Activated T-cell treated with anti-CD3 and anti-CD28 coated beads for 24 hours (primary cell): ENCODE measurements at places on chromosomes 6 and 20.

DNA sequence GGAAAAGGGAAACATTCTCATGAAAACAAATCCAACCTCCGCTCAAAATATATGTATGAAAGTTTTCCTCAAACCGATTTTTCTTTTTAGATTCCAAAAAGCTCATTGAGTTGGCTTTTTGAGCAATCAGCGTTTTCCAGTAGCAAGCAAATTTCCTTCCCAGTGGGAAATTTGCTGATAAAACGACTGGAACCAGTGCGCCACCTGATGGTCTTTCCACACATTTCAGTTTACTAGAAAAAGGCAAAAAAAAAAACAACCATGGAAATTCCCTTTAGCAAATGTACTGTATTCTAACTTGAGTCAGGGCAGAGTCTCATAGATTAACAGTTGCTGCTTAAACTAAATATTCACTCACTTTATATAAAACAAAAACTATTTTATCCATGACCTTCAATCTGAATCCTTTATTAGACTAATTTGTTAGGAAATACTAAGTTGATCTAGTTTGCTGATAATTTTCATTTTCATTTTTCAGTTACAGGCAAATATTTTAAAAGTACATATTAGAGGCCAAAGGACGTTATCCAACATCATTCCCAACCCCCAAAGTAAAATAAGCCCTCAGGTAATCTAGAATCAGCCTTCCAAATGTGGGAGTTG is 271.5 kb downstream of the FOXA2 start:
- DNase-seq: no peak

DNA sequence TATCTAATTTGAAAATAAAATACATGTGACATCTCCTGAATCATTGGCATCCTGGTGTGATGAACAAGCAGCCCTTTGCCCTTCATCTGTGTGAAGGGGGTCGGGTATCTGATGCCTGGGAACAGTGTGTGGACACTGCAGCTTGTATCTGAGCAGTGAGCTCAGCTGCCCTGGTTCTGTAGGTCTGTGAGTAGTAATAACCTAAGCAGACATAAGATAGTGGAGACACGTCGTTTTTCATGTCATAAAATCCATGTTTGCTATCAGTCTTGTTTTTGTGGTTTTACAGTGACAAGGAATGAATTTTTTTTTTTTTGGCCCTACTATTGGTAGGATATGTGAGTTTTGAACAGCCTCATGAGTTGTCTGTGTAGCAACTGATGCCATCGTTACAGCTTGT is 133.0 kb downstream of the JARID2 start:
- no peak for DNase-seq

GRCh38 chr20:9458138-9458796 is 56.1 kb upstream of the LAMP5 start:
- DNase-seq: no peak

- DNase-seq: no peak
Measured at GRCh38 chr6:68087399-68088133, 547.5 kb upstream of the ADGRB3 start.

- no peak for DNase-seq
Measured at GRCh38 chr6:7153789-7154188, 46.0 kb downstream of the RREB1 start.

- DNase-seq: no peak
Measured at GRCh38 chr6:105431226-105431625, 28.3 kb upstream of the PREP start.

- DNase-seq: no peak
Measured at GRCh38 chr6:169937389-169938261, 186.2 kb downstream of the ERMARD start.
